ENCODE measurements at places on chromosomes 3 and 15. TPM values are rescaled to one million over a fixed set of nuclear protein-coding genes. Genes with fewer than 3 reads are reported as not detected.
A peak's percentile ranks its signal among the peaks of the same experiment; 100 is the strongest.

- no peak for DNase-seq
Observed at GRCh38 chr3:15595955-15596354, 5.4 kb downstream of the HACL1 start.

- DNase-seq: no peak
Observed at GRCh38 chr15:69531665-69532027, 79.0 kb downstream of the RPLP1 start.

DNA sequence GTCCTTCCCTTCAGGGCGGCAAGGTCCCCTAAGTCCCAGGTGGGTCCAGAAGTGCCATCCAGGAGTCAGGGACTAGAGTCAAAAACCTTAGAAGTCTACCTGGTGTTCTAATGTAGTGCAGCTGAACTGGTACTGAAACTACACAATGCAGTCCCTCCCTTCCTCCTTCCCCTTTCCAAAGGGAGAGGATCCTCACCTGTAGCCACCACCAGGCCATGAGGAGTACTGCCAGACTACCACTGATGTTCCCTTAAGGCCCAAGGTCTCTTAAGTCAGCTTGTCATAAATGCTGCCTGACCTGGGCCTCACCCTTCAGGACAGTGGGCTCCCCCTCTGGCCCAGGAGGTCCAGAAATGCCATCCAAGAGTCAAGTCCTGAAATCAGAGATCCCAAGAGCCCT lies 98.9 kb downstream of the ULK4 start:
- no peak for DNase-seq

The ARPIN gene
- 8.9 TPM for total RNA-seq

The DPH3 gene
- total RNA-seq: 21.3 TPM

- peak; percentile 74 for DNase-seq
Observed at GRCh38 chr15:101128221-101129015, 123.4 kb downstream of the CHSY1 start.

DNA sequence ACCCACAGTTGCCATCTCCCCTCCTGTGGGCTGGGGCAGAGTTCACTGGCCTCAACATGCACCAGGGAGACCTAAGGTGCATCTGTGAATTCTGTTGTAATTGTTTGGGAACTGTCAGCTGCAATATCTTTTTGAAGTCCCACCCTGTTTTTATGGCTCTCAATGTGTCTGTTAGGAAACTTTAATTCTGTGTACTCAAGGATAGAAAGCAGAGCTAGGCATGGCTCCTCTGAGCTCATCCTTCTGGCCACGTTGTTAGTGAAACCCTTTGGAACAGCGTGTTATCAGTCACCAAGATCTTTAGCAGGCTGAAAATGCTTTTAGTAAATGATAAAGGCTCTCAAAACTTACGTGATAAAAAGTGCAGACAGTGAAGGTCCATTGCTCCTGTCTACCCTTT lies 33.6 kb upstream of the MTMR10 start:
- peak; percentile 35 for DNase-seq

GRCh38 chr3:182618981-182619591 lies 174.2 kb upstream of the ATP11B start:
- DNase-seq: peak; percentile 91

GRCh38 chr3:57803647-57804081 lies 47.6 kb downstream of the SLMAP start:
- DNase-seq: peak; percentile 95

DNA sequence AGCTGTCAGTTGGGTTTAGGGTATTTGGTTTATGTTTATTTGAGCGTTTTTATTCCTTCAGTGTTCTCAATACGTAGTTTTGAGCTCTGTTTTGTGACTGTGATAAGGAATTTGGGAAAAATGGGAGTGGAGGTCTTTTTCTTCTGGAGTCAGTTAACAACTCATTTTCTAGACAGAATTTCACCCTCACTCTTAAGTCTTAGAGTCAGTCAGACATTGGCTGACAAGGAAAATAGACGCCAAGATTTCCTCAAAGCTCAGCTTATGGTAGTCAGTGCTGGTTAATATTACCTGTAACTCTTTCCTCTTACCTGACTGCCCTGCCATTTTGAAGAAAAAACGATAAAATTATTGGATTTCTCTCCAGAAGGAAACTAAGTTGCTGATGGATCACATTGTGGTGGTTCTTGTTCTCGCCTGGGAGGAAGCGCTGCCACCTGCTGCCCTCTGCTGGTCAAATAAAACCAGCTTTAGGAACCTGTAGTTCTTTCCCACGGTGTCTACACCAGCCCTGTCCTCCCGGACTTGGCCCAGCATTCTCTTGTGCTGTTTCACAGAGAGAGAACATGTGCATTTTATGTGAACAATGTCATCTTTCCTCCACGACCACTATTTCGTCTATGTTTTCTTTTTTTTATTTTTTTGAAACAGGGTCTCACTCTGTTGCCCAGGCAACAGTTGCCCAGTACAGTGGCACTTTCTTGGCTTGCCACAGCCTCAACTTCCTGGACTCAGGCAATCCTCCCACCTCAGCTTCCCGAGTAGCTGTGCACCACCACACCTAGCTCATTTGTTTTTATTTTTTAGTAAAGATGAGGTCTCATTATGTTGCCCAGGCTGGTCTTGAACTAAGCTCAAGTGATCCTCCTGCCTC lies 41.4 kb upstream of the UMPS start:
- DNase-seq: peak; percentile 82

- DNase-seq: no peak
Observed at GRCh38 chr3:100844063-100844936, 135.0 kb downstream of the TFG start.

The SYNPR gene
- not detected for total RNA-seq

The PLA2G4D gene
- total RNA-seq: not detected

The ETV5 gene
- total RNA-seq: 36.0 TPM

DNA sequence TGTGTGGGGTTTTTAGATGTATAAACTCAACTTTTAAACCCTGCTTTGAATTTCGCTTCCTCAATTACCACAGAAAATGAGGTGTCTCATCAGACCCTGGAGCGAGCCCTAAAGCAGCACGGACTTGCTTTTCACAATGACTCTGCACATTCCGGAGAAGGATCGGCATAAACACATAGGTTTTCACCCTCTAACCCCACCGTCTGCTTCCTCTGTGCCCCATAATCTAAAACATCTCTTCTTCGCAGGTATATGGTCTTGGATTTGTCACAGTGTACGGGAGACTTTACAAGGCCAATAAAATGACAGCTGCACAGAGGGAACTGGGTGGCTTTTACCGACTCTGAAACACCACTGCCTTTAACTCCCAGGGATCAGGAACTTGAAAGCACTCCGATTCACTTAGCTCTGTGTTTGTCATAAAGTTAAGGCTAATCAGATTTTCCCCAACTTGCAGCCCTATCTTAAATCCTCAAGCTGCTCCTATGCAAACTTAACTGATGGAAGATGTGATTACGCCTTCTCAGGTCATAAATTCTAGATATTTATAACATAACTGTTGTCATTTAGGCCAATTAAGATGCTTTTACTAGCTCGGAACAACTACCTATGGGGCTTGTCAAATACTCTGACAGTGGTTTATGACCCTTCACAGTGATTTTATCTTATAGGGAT lies 133.4 kb upstream of the WNT5A start:
- DNase-seq: peak; percentile 67

The PLIN1 gene
- total RNA-seq: not detected

DNA sequence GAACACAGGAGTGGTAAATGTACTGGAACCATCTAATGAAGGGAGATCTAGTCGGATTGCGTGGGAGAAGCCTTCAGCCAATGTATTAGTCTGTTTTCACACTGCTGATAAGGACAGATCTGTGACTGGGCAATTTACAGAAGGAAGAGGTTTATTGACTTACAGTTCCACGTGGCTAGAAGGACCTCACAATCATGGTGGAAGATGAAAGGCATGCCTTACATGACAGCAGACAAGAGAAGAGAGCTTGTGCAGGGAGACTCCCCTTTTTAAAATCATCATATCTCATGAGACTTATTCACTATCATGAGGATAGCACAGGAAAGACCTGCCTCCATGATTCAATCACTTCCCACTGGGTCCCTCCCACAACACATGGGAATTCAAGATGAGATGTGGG lies 17.0 kb downstream of the HRG start:
- DNase-seq: no peak

The GABRR3 gene
- total RNA-seq: not detected

GRCh38 chr3:57112206-57112605 lies 51.7 kb downstream of the SPATA12 start:
- peak; percentile 23 for DNase-seq

DNA sequence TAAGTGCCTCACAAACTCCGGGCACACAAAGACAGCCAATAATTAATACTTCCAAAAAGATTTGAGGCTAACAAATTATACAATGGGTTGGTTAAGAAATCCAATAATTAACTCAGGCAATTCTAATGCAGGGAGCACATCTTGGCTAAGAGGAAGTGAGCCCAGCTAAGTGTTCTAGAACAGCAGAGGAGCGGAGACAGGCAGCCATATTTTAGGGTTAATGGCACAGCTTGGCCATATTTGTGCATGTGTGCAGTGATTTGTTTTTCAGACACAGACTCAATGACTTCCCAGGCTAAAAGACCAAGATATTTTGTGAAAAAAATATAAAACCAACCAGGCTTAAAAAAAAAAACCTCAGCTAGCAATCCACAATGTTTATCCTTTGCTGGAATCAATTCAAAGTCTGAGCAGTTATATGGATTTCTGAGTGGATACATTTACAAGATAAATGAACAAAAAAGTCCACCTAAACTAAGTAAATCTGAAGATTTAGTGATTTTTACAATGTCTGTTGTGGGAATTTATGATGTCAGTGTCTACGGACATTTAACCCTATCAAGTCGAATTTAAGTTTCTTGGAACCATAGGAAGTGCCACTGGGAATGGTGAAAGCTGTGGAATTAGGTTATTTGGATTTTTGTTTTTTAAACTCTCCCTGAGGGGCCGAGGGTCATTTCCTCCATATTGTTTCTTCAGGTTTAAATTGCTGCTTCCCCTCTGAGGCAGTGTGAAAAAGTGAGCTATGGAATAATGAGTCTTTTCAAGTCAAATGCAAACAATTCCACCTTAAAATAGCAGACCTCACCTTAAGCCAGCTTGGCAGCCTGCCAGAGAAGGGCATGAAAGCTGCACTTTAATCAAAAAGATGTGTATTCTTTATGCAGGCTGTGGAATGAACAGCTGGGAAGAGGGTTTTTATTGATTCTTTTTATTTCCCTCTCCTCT lies 413.7 kb upstream of the TBL1XR1 start:
- no peak for DNase-seq

DNA sequence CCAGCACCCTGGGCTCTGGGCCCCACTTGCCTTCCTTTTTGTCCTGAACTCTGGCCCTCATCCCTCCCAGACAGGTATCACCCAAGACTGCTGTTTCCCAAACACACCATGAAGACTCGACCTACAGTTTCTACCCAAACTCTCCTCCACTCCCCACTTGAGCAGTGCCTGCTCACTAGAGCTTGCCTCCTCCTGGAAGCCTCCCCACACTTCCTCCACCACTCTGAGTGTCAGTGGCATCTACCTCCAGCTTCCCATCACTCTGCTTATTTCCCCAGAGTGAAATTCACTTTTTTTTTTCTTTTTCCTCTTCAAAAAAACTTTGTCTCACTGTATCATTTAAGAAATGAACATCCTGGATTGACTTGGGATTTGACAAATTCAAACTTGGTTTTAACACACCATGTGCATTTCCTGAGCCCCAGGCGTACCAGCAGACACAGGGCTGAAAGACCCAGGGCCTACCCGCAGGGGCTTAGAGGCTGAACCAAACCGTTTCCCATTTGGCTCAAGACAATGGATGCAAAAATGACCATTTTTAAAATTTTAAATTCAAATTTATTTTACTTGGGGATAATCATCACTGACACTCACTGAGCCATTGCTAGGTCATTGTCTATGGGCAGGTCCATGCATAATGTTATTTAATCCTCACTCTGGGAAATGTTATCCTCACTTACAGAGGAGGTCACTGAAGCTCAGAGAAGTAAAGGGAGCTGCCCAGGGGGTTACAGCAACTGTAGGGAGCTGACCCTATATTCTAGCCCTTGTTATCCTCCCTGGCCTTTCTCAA lies 62.3 kb downstream of the IQSEC1 start:
- no peak for DNase-seq

DNA sequence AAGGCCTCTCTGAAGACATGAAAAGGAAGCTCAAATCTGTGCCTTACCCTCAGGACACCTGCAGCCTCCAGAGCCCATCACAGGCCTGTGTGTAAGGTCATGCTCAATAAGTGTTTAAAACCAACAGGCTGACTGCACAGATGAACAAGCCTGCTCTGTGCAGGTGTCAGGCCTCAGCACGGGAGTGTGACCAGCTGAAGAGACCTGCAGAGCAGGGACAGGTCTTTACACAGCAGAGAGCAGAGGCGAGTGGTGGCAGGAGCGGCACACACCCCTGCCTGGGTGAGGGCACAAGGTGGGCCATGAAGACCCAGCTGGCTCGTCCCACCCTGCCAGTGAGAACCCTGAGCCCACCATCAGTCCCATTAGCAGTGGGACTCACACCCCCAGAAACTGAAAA lies 56.9 kb downstream of the ROPN1B start:
- no peak for DNase-seq

GRCh38 chr3:186990277-186990676 lies 60.0 kb downstream of the ST6GAL1 start:
- DNase-seq: no peak

DNA sequence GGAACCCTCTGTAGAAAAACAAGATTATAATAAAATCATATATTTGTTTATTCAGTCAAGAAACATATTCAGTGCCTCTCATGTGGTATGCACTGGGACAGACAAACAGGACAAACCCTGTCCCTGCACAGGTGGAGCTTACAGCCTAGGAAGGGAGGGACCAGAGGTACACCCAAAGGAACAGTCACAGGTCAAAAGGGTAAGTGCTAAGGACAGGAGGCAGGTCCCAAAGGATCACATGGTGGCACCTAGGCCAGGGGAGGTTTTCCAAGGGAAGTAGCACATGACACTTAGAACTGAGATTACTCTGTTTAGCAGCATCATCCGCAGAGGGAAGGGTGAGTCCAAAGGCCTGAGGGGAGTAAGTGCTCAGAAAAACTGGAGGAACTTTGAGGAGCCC lies 254.4 kb upstream of the ARRDC4 start:
- no peak for DNase-seq

The WDR49 gene
- 0.17 TPM for total RNA-seq

DNA sequence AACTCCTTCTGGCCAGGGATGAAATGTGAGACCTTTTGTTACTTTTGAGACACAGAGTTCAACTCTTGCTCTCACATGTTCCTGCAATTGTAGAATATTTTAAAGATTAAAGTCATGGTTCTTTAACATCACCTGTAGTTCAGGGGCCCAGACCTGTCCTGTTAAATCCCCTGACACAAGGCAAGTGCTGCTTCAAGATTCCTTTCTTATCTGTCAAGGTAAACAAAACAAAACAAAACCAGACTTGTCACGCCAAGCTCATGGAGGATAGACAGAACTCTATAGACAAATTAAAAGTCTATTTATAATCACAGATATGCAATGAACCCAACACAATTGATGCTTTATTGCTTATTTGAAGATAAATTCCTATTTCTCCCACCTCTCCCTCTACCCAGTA lies 48.6 kb upstream of the NEDD4 start:
- DNase-seq: no peak

The GOLGA8S gene
- not detected for total RNA-seq

All from A172 (cell line).